ENCODE measurements at places on chromosomes 5 and 9.
A peak's percentile ranks its signal among the peaks of the same experiment; 100 is the strongest.

DNA sequence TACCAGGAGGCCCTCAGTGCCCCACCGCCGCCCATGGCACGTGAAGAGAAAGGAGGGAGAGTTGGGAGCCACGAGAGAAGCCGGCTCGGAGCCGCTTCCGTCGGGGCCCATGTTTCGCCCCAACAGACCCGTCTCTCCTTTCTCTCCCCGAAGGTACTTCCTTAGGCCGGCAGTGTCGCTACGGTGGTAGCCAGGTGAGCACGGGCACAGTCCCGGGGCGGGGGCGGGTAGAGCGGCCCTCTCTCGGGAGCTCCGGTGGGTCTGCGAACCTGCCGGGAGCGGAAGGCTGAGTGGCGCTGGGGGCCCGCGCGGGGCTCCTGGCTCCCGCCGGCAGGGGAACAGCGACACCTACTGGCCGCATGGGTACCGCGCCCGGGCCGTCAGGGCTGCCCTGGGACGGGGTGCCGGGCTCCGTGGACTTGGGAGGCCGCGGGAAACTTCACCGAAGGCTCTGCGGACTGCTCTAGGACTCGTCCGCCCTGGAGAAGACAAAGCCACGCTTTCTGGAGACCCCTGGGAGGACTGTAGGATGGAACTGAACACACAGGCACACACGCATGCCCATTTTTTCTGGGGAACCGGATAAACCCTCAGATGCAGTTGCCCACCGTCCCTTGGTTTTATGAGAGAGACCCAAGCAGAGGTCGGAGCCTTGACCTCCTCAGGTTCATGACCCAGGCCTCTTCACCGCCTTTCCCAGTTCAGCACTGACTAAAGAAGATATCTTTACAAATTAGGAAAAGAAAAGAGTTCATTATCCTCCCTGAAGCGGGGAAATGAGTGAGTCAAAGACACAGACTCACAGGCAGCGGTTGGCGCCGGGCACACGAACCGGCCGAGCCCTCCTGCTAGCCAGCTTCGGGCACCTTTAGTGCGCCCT, 202.5 kb downstream of the MEF2C start:
- DNase-seq = peak; percentile 79

DNA sequence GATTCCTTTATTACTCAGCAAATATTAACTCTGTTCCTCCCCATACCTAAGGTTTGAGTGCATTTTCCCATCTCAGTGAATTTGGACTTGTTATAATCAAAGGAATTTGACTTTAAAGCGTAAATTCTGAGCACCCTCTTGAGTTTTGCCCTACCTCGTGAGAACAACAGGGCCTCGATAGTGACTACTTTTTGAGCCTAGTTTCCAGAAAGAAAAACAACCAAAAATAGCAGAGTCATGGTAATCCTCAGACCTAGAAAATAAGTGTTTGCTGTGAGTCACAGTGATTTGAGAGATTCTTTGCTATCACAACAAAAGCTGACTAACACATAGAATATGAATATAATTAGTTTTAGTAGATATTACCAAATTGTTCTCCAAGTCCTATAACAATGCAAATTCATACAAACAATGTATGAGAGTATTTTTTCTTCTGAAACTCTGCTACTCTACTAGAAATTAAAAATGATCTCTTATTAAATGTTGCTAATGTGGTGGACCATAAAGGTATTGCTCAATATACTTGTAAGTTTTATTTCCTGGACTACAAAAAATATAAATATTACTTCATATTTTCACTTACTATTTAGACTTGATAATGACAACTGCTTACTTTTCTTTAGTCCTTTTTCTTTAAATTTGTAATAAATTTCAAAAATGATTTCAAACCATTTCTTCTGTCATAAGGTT, 759.7 kb downstream of the BRINP1 start:
- DNase-seq = no peak

- no peak for DNase-seq
These were observed 44.5 kb upstream of the STK32A start for GRCh38 chr5:147190331-147190730.

- DNase-seq = no peak
These were observed 674.9 kb downstream of the SEMA5A start for GRCh38 chr5:8870959-8871355.

DNA sequence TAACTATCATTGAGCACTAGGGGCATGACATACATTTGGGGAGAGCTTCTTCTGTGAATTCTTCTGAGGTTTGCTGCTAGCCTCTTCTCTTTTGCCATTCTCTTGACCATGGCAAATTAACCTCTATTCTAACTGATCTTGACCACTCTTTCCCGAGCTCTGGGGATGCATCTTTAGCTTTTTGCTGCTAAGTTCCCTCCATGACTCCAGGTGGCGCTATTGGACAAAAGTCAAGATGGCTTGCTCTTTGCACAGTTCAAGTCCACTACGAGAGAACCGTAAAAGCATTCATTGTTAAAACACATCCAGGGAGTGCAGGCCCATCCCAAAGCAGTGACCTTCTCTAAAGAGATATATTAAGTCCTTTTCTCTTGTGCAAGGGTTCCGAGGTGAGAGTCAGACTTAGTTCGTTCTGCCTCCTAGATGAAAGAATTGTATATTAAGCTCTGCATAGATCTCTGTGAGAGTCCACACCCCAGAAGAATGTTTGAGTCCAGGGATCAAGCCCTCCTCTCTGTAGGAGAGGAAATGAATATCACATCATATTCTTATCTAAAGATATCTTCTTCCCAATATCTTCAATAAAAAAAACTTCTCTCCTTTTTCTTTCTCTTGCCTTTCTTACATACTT, 1152.9 kb upstream of the CDH6 start:
- DNase-seq = peak; percentile 71

All from WERI-Rb-1 (cell line).